ENCODE measurements at places on chromosomes 6 and 20.

DNA sequence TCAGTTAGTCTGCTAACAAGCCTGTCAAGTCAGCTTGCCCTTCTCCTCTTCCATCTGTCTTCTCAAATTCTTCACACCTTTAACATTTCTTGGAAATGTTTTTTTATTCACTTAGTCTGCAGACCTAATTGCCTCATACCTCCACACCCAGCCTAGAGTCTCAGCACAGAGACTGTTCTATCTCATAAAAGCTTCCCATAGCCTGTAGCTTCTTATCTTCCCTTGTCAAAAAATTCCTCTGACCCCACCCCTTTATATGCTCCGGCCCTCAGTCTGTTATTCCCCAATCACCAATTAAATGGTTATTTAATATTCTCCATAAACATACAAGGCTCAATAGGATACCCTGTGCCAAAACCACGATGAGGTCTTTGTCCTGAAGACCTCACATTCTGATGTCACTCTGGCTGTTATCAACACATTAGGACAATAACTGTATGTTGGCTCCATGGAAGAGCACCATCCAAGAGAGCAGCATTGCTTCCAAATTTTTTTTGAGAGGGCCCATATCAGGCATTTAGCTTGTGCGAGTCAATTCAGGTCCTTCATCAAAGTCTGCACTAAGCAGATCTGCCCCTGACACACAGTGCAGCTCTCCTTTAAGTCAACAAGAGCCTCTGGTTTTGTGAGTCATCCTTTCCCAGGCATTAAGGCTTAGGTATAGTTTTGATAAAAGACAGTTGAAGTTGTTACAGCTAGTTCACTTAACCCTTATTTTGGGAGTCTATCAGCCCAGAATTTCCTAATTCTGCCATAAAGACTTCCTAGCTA is 83.2 kb upstream of the TBX18 start:
- H3K27me3 ChIP-seq, result no peaks in the 10 kb centered on the region
- DNase-seq, result no peak
- H3K4me1 ChIP-seq, result no peaks in the 10 kb centered on the region

DNA sequence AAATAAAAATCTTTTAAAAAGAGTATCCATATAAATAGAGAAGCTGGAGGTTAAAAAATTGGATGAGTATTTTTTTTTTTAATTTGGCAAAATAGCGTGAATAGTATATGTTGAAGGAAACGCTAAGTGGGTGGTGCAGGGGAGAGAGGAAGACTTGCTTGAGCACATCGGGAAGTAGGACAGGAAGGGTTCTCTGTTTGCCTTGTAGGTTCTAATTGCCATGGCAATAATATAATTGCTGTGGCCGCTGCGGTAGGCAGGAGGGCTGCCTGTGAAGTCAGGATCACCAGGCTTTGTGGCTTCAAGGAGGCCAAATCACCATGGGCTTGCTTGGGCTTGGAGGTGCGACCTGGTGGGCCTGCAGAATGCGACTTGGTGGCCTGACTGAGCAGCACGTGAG is 35.1 kb downstream of the IGF2R start:
- H3K4me1 ChIP-seq, result peaks cover 32% of the 10 kb centered on the region
- H3K27me3 ChIP-seq, result no peaks in the 10 kb centered on the region
- peak overlapping the region; percentile 40 for H3K27ac ChIP-seq
- no peak overlapping the region for H3K4me3 ChIP-seq
- DNase-seq, result no peak

GRCh38 chr6:19536838-19537237 is 300.3 kb upstream of the ID4 start:
- no peak overlapping the region for H3K4me3 ChIP-seq
- H3K27ac ChIP-seq, result no peak overlapping the region

DNA sequence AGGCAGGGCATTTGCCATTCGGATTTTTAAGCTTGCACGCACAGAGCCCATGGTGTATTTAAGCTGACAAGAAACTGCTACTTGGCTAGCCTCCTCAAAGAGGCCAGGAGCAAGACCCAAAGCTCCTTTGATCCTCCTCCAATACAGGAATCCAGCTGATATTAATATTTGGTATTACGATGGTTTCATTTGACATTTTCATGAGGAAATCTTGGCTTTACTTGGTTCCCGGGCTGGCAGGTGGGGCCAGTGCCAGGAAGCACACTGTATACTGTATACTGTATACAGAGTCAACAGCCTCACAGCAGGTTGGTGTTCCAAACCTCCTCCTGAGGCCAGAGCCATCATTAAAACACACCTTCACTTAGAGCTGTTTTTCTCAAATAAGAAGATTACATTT is 138.2 kb upstream of the ARMC2 start:
- no peak overlapping the region for H3K4me3 ChIP-seq
- DNase-seq, result no peak
- H3K36me3 ChIP-seq, result no peaks in the 10 kb centered on the region
- H3K4me1 ChIP-seq, result no peaks in the 10 kb centered on the region
- H3K27ac ChIP-seq, result no peak overlapping the region

DNA sequence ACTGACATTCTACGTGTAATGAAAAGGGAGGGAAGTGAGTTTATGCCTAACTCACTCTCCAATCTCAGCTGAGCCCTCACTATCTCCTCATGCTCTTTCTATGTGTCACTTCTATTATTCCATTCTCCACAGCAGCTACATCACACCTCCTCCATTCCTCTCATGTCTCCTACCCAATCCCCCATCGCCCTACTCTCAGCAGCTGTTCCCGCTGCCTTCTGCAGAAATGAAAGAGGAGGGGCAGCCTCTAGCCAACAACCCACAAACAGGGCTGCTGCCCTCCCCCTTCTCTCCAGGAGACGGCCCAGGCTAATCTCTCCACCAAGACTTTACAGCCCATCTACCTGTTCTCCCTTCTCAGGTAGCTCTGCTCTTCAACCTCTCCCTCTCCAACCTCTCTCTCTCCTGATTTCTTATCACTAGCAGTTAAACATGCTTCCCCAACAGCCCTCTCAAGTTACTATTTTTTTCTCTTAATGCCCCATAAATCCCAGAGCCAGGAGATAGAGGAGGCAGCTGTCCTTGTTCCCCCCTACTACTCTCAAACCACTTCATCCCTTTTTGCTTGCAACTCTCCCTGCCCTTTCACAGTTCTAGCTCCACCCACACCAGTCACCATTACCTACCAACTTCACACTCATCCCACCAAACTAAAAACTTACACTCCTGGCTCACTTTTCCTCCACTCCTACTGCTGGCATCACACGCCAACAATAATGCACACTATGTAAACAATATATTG is 136.5 kb downstream of the BTBD9 start:
- H3K27ac ChIP-seq, result no peak overlapping the region
- no peaks in the 10 kb centered on the region for H3K36me3 ChIP-seq
- H3K4me1 ChIP-seq, result no peaks in the 10 kb centered on the region
- H3K27me3 ChIP-seq, result no peaks in the 10 kb centered on the region
- H3K4me3 ChIP-seq, result no peak overlapping the region

DNA sequence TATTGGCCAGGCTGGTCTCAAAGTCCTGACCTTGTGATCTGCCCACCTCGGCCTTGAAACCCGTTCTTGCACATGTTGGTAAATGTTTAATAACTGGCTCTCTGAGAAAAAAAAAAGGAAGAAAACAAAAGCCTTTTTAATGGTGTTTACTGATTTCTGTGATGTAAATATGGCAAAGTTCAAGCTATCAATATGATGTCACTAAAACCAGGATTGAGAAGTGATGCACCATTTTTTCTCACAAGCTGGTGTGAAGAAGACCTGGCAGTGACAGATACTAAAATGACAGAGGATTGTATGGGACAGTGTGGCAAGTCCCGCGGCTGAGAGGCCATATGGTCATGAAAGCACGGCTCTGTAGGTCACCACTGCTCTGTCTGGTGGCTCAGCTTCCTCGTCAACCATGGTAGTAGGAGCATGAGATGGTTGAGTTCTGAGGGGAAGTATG is 196.3 kb upstream of the SUPT3H start:
- no peaks in the 10 kb centered on the region for H3K27me3 ChIP-seq
- no peak overlapping the region for H3K4me3 ChIP-seq

DNA sequence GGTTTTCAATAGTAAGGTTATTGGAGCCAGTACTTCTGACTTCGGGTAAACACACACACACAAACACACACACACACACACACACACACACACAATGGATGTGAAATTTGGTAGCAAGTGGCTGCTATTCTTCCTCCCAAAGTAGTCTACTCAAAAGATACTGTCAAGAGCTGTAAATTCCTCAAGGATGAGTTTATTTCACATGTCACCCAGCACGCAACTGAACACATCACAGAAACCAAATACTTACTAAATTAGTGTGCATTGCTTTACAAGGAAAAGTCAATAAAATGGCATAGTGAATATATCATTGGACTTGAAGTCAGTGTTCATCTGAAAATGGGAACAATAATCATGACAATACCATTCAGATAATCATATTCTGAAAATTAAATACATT is 32.9 kb downstream of the MMUT start:
- no peaks in the 10 kb centered on the region for H3K4me1 ChIP-seq
- H3K4me3 ChIP-seq, result no peak overlapping the region
- no peak overlapping the region for H3K27ac ChIP-seq
- DNase-seq, result no peak
- H3K36me3 ChIP-seq, result peaks cover 28% of the 10 kb centered on the region

DNA sequence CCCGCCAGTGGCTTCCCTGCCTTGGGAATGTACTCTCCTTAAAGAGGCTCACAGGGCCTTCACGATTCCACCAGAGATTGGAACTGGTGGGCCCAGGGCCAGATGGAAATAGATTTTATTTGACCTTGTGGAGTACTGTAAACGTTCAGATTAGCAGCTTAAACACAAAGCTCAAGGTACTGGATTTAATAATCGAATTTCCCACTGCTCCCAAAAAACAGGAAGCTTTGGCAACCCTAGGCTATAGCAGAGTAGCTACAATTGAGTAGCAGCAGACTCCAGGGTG is 7.3 kb downstream of the SDCBP2 start:
- no peak overlapping the region for H3K27ac ChIP-seq
- H3K36me3 ChIP-seq, result no peaks in the 10 kb centered on the region
- H3K4me1 ChIP-seq, result peaks cover 9% of the 10 kb centered on the region
- H3K27me3 ChIP-seq, result no peaks in the 10 kb centered on the region
- no peak overlapping the region for H3K4me3 ChIP-seq

- H3K27me3 ChIP-seq, result peaks cover 52% of the 10 kb centered on the region
- no peak overlapping the region for H3K4me3 ChIP-seq
- H3K27ac ChIP-seq, result no peak overlapping the region
These were observed 75.5 kb downstream of the FOXF2 start for GRCh38 chr6:1464781-1465370.

- H3K4me1 ChIP-seq, result peaks cover under 1% of the 10 kb centered on the region
- H3K27ac ChIP-seq, result no peak overlapping the region
- H3K36me3 ChIP-seq, result no peaks in the 10 kb centered on the region
- H3K4me3 ChIP-seq, result no peak overlapping the region
- no peak for DNase-seq
These were observed 6.6 kb downstream of the GMPR start for GRCh38 chr6:16244869-16245451.

- H3K4me3 ChIP-seq, result peak overlapping the region; percentile 91
- peaks cover 26% of the 10 kb centered on the region for H3K36me3 ChIP-seq
- peak overlapping the region; percentile 27 for H3K27ac ChIP-seq
- H3K4me1 ChIP-seq, result peaks cover 54% of the 10 kb centered on the region
These were observed 1.6 kb downstream of the SAMD10 start for GRCh38 chr20:63977739-63978276.

- peaks cover 11% of the 10 kb centered on the region for H3K4me1 ChIP-seq
- H3K4me3 ChIP-seq, result no peak overlapping the region
- no peaks in the 10 kb centered on the region for H3K36me3 ChIP-seq
- peaks cover 33% of the 10 kb centered on the region for H3K27me3 ChIP-seq
These were observed 54.9 kb downstream of the ZBTB9 start for GRCh38 chr6:33508935-33509926.
